ENCODE measurements at places on chromosomes 16 and 17. TPM values are rescaled to one million over a fixed set of nuclear protein-coding genes. Genes with fewer than 3 reads are reported as not detected.

TSNAXIP1 gene
- total RNA-seq = 0.62 TPM

NDRG4 gene
- total RNA-seq = 1.3 TPM

TMEM238L gene
- total RNA-seq = not detected

CLEC18C gene
- total RNA-seq = 1.3 TPM

C17orf78 gene
- total RNA-seq = not detected

KRT13 gene
- total RNA-seq = not detected

PMP22 gene
- total RNA-seq = not detected

DNA sequence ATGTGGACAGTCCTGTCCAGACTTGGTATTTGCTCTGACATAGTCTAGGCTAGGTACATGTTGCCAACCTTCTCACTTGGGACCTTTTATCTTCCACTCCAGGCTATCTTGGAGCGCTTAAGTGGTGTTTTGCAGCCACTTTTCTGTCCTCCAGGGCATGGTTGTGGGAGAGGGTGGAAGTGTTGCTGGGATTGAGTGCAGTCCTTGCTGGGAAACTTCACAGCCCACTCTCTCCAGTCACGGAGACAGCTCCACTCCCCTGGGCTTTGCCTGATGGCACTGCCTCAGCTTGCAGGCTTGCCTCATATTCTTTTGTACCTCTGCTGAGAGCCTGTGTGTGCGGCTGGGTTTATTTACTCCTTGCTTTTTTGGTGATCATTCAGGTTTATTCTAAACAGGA, 17.4 kb downstream of the RPA1 start:
- DNase-seq = no peak
- H3K27ac ChIP-seq = peak overlapping the region; percentile 67
- H3K4me1 ChIP-seq = peaks cover 13% of the 10 kb centered on the region
- H3K4me3 ChIP-seq = no peak overlapping the region
- H3K27me3 ChIP-seq = no peaks in the 10 kb centered on the region

GRCh38 chr17:80861892-80862291, 129.7 kb upstream of the CHMP6 start:
- H3K27ac ChIP-seq = peak overlapping the region; percentile 67
- H3K27me3 ChIP-seq = no peaks in the 10 kb centered on the region
- DNase-seq = no peak
- peaks cover 10% of the 10 kb centered on the region for H3K36me3 ChIP-seq
- peak overlapping the region; percentile 63 for H3K4me3 ChIP-seq
- peaks cover 35% of the 10 kb centered on the region for H3K4me1 ChIP-seq

DNA sequence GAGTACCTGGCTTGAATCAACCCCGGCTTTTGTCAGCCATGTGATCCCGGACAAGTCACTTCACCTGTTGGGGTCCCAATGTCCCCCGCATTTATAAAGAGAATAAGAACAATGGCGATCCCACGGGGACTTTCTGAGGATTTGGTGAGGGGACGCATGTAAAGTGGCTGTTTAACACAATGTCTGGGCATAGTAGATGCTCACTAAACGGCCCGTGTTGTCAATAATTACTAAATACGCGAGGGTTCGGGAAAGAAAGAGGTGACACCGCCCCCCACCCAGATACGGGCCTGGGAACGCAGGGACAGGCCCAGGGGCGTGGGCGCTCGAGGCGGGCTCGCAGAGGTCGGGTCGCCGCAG, 1.8 kb downstream of the SYNGR3 start:
- H3K4me3 ChIP-seq = peak overlapping the region; percentile 75
- H3K27ac ChIP-seq = peak overlapping the region; percentile 65
- no peaks in the 10 kb centered on the region for H3K36me3 ChIP-seq
- H3K4me1 ChIP-seq = peaks cover 10% of the 10 kb centered on the region

- no peaks in the 10 kb centered on the region for H3K4me1 ChIP-seq
- H3K27ac ChIP-seq = no peak overlapping the region
- no peak overlapping the region for H3K4me3 ChIP-seq
Measured at GRCh38 chr17:11901931-11902330, 95.3 kb downstream of the ZNF18 start.

DNA sequence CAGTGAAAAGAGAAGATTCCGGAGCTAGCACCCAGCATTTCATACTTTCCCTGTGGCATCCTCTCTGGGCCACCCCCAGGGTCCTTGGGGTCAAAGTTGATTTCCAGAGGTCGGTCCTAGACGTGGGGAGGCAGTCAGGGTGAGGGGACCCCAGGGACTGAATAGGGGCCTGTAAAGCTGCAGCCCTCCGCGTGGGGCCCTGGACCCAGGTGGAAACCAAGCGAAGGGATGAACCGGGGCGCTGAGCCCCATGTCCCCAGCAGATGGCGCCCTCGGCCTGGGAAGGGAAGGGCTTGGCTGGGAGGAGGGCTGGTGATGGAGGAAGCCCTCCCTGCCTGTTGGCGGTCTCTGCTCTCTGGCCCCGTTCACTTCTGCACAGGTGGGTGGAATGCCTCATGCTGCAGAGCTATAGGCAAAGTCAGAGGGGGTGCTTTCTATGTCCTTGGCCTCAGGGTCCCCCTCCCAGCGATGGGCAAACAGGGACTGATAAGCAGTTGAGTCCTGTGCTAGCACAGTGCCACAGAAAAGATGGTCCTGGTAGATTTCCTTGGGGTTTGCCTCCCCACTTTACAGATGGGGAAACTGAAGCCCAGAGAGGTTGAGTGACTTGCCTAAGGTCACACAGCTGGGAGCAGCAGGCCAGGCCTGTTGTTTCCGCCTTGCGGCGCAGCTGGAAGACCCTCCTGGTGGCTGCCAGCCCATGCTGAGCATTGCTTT, 163.4 kb upstream of the CIBAR2 start:
- H3K4me1 ChIP-seq = no peaks in the 10 kb centered on the region
- no peaks in the 10 kb centered on the region for H3K36me3 ChIP-seq
- peaks cover 23% of the 10 kb centered on the region for H3K27me3 ChIP-seq
- DNase-seq = peak; percentile 59
- H3K27ac ChIP-seq = no peak overlapping the region

DNA sequence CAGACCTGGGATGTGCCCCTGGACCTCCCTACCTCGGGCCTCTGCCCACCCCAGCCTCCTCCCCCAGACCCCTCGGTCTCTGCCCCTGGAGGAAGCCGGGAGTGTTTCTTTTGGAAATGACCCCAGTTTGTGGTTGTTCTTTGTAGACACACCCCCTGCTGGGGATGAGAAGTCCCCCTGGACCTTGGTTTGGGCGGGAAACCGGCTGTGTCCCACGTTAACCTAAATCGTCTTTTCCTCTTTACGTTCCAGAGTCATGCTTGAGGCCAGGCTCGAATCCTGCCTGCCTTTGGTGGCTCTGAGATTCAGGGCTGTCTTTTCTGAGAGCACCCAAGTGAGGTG, 116.6 kb downstream of the METRNL start:
- no peak overlapping the region for H3K4me3 ChIP-seq
- H3K27me3 ChIP-seq = no peaks in the 10 kb centered on the region
- H3K27ac ChIP-seq = no peak overlapping the region

- no peaks in the 10 kb centered on the region for H3K4me1 ChIP-seq
- no peaks in the 10 kb centered on the region for H3K27me3 ChIP-seq
- H3K27ac ChIP-seq = no peak overlapping the region
- no peak for DNase-seq
Measured at GRCh38 chr16:53829186-53829747, 125.3 kb downstream of the FTO start.

GRCh38 chr17:56577190-56577842, 16.2 kb upstream of the NOG start:
- DNase-seq = no peak
- peaks cover 37% of the 10 kb centered on the region for H3K27me3 ChIP-seq
- no peaks in the 10 kb centered on the region for H3K36me3 ChIP-seq

DNA sequence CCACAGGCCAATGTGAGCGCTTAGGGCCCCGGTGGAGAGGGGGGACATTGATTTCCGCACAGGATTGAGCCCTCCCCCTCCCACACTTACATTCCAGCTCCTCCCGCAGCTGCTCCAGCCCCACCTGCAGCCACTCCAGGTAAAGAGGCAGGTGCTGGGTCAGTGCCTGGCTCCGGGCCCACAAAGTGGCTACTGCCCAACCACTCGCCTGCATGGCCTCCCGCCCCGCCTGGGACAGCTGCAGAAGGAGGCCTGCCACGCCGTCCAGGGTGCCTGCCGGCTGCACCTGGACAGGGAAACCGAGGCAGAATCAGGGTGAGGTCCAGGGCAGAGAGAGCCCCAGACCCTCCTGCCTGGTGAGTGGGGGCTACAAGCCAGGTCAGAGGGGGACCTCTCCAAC, 46.3 kb downstream of the RMI2 start:
- no peak overlapping the region for H3K4me3 ChIP-seq
- H3K36me3 ChIP-seq = no peaks in the 10 kb centered on the region
- no peak for DNase-seq
- H3K4me1 ChIP-seq = peaks cover 5% of the 10 kb centered on the region

- peak; percentile 44 for DNase-seq
- H3K36me3 ChIP-seq = peaks cover 4% of the 10 kb centered on the region
- H3K4me1 ChIP-seq = peaks cover 3% of the 10 kb centered on the region
- H3K4me3 ChIP-seq = peak overlapping the region; percentile 39
Measured at GRCh38 chr17:80195671-80196529, 24.2 kb downstream of the SGSH start.

GRCh38 chr17:57552114-57552624, 192.9 kb downstream of the CCDC182 start:
- H3K36me3 ChIP-seq = no peaks in the 10 kb centered on the region
- H3K27me3 ChIP-seq = no peaks in the 10 kb centered on the region
- H3K4me1 ChIP-seq = peaks cover 34% of the 10 kb centered on the region
- no peak overlapping the region for H3K27ac ChIP-seq
- peak overlapping the region; percentile 28 for H3K4me3 ChIP-seq

DNA sequence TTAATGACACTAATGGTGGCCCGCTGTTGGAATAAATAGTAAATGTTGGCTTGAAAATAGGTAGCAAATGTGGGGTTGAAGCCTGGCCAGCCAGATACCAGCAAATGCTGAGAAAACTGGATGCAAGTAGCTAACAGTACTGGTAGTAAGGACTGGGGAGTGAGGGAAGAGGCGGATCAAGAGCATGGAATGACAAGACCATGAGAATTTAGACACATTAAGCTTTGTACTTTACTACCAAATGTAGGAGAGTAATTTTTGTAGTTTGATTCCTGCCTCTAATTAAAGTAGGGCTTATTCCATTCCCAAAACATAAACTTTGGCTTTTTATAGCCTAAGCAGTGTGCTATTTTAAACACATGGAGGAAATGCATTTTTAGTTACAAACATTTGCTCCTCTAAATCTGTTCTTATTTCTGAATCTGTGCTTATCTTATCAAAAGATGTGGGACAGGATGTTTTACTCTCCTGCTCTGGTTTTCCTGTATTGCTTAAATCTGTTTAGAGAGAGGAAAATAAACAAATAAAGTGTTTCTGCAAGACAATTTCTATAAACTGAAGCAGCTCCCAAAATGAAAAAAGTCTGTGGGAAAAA, 44.1 kb downstream of the CFDP1 start:
- H3K27ac ChIP-seq = peak overlapping the region; percentile 16
- H3K4me3 ChIP-seq = no peak overlapping the region
- peaks cover 17% of the 10 kb centered on the region for H3K4me1 ChIP-seq
- H3K36me3 ChIP-seq = no peaks in the 10 kb centered on the region
- no peaks in the 10 kb centered on the region for H3K27me3 ChIP-seq

DNA sequence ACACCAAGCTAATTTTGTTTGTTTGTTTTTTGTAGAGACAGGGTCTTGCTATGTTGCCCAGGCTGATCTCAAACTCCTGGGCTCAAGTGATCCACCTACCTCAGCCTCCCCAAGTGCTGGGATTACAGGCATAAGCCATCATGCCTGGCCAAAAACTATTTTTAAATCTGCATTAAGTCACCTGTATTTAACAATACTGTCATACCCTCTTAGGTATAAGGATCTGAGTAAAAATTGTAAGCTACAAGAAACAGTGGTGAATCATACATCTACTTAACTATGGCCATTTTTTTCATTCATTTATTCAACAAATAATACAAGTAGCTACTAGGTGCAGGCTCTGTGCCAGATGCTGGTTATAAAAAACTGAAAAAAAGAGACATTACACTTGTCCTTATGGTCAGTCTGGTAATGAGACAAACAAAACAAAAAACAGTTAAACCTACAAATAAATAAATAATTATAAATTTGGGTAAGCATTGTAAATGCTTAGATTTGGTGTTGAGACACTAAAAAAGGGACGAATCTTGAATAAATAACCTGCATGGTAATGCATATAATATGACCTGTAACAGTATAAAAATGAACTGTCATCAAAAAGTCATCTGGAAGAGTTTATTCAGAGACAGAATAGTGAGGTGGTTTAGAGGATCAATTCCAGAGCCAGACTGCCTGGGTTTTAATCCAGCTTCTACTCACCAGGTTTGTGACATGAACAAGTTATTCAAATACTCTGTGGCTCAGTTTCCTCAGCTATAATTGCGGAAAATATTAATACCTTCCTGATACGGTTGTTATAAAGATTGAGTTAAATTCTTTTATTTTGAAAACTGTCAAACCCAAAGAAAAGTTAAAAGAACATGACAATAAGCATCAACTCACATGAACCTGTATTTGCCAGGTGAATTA, 26.8 kb downstream of the BRIP1 start:
- H3K27ac ChIP-seq = no peak overlapping the region
- H3K27me3 ChIP-seq = no peaks in the 10 kb centered on the region
- no peak overlapping the region for H3K4me3 ChIP-seq
- H3K4me1 ChIP-seq = peaks cover 2% of the 10 kb centered on the region
- no peak for DNase-seq

DNA sequence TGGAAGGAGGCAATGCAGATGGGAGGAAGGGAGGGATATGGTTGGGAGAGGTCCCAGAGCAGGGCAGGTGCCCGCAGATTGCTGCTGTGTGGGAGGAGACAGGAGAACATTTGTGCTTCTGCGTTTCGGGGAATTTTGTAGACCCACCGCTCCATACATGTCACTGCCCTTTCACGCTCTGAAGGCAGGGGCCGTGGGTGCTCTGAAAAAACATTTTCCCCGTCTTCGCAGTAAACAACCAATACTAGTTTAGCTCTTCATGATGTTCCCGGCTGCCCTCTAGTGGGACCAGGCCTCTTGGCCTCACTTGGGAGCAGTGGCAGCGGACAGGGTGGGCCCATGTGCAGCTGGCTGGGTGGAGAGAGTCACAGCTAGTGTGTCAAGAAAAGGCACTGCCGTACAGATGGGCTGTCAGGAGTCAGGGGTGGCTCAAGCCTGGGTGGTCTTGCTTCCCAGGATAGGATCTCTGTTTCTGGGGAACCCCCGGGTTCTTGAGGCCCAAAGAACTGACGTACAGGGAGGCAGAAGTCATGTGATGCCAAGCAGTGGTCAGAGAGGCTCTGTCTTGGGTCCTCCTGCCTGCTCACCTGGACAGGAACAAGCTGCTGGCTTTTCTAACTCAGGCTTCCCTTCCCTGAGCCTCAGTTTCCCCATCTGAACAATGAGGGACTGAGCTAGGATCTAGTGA, 46.5 kb upstream of the CPNE2 start:
- H3K4me3 ChIP-seq = no peak overlapping the region
- H3K27me3 ChIP-seq = no peaks in the 10 kb centered on the region
- peaks cover 27% of the 10 kb centered on the region for H3K4me1 ChIP-seq
- H3K36me3 ChIP-seq = peaks cover 7% of the 10 kb centered on the region
- DNase-seq = no peak

- H3K4me1 ChIP-seq = peaks cover 8% of the 10 kb centered on the region
- peaks cover 37% of the 10 kb centered on the region for H3K27me3 ChIP-seq
- H3K27ac ChIP-seq = no peak overlapping the region
Measured at GRCh38 chr17:62808576-62808970, 459 bp upstream of the MARCHF10 start.

DNA sequence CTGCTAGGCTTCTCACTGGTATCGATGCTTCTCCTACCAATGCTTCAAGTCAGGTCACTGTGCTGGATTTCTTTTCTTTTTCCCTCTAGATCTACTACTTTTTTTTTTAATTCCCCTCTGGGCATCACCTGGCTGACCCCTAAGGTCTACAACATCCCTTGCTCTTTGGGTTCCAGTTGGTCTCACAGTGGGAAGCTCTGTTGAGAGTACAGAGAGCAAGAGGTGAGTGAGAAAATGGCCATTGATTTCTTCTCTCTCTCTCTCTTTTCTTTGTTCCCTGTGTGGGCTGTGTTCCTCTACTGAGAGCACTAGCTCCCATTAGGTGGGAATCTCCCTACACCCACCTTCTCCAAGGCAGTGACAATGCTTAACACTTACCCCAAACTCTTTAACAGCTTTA, 413.4 kb downstream of the KCNJ2 start:
- no peak overlapping the region for H3K27ac ChIP-seq
- DNase-seq = no peak
